Activated T-helper 1 cell treated with Interleukin-2 at 50 U/mL for 16 hours (primary cell): ENCODE measurements at places on chromosomes 3 and 15.

DNA sequence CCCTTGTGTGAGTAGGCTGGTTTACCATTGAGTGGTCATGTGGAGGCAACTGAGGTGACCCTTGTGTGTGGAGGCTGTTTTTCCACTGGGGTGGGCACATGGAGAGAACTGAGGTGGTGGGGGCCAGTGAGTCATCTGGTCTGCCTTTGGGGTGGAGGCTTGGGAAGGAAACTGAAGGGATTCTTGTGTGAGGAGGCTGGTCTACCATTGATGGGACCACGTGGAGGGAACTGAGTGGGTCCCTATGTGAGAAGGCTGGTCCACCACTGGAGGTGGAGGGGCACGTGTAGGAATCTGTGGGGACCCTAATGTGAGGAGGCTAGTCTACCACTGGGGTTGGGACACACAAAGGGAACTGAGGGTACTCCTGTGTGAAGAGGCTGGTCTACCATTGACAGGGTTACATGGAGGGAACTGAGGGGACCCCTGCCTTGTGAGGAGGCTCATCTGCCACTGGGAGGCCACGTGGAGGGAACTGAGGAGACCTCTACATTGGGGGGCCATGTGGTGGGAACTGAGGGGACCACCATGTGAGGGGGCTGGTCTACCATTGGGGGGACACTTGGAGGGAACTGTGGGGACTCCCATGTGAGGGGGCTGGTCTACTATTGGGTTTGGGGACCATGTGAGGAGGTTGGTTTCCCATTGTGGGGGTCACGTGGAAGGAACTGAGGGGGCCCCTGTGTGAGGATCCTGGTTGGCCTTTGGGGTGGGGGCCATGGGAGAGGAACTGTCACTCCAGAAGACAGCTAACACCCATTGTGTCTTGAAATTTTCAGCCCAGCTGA lies 164.5 kb downstream of the WNT7A start:
- DNase-seq: no peak

DNA sequence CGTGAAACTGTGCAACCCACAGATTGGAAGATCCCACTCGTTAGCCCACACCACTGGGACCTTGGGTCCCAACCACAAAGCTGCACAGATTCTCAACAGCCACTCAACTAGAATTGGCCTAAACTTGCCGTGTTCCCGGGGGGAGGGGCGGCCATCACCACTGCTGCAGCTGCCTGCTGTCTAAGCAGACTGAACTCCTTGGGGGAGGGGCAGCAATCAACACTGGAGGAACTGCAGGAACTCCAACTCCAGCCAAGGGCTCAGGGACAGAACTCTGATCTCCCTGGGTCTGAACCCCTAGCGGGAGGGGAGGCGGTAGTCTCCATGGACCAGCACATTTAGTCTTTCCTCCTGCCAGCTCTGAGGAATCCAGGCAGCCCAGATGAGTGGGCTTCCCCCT lies 205.9 kb downstream of the RSL24D1 start:
- DNase-seq: no peak

GRCh38 chr3:66336333-66336766 lies 115.5 kb downstream of the SLC25A26 start:
- no peak for DNase-seq

- DNase-seq: no peak
Measured at GRCh38 chr3:33758281-33758680, 40.1 kb upstream of the PDCD6IP start.

- DNase-seq: no peak
Measured at GRCh38 chr3:106794442-106794841, 582.8 kb upstream of the CCDC54 start.

- no peak for DNase-seq
Measured at GRCh38 chr3:46298871-46299607, 54.9 kb upstream of the CCR2 start.

DNA sequence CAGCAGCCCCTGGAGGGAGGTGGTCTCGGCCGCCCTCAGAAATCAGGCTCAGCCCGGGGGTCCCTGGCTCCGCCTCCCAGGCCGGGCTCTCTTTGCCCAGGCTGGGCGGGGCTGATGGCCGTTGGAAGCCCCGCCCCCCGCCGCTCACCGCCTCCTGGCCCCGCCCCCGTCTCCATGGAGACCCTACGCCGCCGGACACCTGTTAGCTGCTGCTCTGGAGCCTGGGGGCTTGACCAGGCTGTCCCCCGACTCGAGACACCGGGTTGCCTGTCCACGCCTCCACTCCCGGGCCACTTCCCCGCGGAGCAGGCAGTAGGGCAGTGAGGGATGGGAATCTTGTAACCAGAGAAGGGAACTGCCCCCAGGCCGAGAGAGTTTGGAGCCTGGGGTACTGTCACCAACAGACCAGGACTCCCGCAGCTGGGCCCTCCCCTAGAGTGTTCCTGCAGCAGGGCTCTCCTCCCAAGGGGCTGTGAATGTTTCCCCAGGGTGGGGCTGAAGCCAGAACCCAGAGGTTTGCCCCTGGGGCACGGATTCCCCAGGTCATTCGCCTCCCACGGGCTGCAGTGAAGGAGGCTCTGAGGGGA lies 27.8 kb upstream of the RPL32 start:
- DNase-seq: no peak

DNA sequence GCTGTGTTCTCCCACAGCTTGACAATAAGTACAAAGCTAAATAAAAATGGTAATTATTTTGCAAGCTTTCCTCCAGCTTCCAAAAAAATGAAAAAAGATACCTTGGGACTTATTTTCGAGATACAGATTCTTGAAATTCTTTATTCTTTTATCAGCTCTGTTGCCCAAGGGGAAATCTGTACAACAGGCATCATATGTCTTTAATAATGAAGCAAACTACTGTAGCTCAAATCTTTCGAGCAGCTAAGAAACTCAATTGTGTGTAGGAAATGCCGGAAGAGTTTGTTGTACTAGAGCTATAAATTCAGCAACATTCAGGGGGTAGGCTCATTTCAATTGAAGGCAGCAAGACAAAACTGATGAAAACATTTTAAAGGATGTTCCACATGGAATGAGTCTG lies 297.7 kb downstream of the GBE1 start:
- no peak for DNase-seq

- DNase-seq: no peak
Measured at GRCh38 chr15:57223345-57223744, 153.0 kb upstream of the CGNL1 start.

DNA sequence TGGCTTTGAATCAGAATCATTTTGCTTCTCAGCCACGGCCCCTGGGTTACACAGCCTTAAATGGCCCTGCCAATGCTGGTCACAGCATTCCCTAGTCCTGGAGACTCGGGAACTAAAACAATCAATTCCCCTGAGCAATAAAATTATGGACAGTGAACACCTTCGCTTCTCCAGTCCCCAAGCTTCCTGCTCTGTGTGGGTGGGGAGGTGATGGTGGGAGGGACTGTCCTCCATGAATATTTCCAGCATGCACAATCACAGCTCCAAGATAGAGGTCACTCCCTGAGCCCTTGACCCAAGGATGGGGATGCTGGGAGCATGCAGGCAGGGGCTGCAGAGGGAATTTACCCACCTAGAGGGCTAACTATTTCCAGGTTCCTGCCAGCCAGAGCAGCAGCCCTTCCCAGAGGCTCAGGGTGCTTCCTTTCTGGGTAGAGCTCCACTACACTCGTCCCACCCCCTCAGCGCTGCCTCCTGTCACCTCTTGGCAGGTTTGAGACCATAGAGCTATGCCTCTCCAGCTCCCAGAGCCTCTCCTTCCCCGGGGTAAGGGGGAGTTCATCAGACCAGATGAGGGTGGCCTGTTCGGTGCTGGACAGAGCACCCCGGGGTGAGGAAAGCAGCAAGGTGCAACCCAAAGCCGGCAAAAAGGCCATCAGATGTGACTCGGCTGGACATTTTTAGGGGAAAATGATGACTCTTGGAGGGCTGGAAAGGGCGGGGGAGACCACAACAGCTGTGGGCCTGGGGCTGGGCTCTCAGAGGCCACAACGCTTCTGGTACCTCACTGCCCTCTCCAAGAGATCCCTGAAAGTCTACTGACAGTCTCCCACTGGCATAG lies 14.5 kb upstream of the CCDC33 start:
- DNase-seq: no peak

DNA sequence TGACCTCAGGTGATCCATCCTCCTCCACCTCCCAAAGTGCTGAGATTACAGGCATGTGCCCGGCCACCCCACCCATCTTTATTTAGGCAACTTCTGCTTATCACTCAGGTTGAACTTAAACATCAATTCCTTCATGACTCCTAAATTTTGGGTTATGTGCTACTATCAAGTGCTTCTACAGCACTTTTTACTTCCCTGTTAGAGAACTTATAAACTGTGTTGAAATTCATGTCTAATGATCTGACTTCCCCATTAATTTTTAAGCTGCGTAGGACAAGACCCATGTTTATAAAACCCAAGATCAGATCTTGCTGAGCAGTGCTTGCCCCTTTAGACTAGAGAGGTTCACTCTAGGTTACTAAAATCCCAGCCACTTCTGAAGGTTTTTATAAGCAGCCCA lies 266.2 kb upstream of the TPRG1 start:
- no peak for DNase-seq

DNA sequence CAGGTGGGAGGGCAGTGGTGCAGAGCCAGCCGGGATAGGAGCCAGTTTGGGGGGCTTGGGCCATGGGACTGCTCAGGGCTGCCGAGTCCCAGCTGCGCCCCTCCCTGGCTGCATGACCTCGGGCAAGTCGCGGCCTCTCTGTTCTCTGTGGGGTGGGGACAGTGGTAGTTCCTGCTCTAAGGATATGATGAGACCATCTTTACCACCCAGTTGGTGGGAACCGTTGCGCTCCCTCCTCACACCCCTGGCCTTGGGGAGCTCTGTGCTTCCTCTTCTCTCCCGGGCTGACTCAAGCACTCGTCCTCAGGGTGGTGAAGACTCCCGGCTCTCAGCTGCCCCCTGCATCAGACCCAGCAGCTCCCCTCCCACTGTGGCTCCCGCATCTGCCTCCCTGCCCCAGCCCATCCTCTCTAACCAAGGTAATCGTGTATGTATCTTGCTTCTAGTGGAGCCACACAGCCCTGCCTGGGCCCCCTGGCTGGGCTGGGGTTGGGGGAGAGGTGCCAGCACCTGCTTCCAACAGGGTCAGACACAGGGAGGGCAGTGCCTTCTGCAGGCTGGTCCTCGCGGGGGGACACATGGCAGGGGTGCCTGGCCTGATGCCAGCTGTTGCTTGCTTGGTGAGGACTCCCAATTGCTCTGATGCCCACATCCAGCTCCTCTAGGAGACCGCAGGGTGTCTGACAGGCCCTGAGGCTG lies 15.1 kb upstream of the STAB1 start:
- DNase-seq: no peak

GRCh38 chr3:158026236-158026635 lies 80.0 kb downstream of the SHOX2 start:
- DNase-seq: no peak

- peak; percentile 41 for DNase-seq
Measured at GRCh38 chr15:42273900-42274701, 868 bp upstream of the TMEM87A start.

DNA sequence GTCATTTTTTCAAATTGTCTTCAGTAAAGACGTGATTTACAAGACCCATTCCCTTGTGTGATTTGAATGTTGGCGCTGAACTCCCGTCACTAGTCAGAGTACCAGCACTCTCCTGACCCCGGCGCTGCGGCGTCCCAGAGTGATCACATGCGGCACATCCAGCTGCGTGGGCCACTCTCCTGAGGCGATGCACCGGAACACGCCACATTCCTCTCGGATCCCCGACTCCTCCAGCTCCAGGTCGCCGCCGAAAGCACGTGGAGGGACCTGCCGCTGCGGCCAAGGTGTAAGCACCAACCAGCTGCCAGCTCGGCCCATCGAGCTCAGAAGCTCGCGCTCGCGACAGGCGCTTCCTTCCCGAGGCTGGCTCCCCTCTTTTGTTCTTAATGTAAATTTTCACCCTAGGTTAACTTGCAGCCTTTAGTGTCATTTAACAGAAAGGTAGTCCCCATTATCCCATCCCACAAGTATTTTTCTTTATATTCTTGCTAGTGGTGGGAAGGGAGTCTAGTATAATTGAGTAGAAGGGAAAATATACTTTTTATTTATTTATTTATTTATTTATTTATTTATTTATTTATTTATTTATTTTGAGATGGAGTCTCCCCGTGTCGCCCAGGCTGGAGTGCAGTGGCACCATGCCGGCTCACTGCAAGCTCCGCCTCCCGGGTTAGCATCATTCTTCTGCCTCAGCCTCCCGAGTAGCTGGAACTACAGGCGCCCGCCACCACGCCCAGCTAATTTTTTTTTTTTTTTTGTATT lies 61.7 kb upstream of the VGLL3 start:
- no peak for DNase-seq

DNA sequence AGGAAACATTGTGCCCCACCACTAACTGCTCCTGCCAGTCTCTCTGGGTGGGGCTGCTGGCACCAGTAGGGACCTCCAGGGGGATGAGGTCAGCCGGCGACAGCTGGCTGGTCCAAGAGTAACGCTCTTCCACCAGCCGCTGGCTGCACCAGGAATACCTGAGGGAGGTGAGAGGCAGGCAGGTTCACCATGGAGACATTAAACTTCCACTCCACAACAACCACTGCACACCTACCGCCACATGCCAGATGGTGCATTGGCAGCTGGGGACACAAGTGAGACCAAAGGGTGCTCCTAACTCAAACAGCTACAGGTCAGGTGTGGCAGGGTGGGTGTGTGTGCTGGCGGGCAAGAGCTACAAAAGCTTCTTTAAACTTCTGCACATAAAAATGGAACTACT lies 4.5 kb downstream of the POLG start:
- no peak for DNase-seq

DNA sequence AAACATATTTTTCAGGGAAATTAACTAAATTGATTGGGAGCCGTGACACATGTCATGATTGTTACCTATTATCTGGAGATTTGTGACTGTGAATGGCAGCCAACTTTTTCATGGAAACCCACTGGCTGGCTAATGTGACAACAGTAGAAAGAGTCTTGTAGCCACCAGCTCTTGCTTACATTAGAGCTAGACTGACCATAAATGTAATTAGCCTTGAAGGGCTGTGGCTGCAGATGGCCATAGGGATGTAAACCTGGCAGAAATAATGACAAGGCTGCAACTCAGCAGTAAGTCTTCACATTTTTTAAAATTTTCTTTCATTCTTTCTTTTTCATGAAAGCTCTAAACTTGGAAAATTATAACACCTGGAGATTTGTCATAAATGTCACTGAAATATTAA lies 168.2 kb upstream of the ROBO2 start:
- DNase-seq: no peak

DNA sequence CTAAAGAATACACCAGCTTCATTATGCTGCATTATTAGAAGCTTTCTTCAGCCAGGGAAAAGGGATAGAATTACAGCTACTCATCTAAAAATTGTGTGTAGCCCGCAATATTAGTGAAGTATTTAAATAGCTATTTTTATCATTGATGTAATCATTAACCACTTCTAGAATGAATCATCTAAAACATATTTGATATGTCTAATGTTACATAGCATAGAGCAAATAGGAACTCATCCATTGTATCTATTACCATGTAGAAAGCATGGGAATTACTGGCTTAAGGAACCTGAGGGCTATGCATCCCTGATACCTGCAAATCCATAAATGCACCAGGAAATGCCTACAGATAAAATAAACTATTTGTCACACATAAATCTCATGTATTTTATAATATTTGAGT lies 54.5 kb upstream of the VGLL3 start:
- no peak for DNase-seq

GRCh38 chr3:188687389-188687788 lies 484.4 kb upstream of the TPRG1 start:
- no peak for DNase-seq

- no peak for DNase-seq
Measured at GRCh38 chr15:47507221-47507985, 209.9 kb upstream of the SEMA6D start.
